Stimulated activated CD4-positive, alpha-beta T cell treated with anti-CD3 and anti-CD28 coated beads, Interleukin-4, amount 100 ng/mL, for 24 hours (primary cell): ENCODE measurements at places on chromosomes 13 and 19.

- DNase-seq, result no peak
Measured at GRCh38 chr13:111948281-111948680, 118.7 kb upstream of the SOX1 start.

GRCh38 chr19:45578861-45579260 is 5.7 kb downstream of the OPA3 start:
- no peak for DNase-seq

DNA sequence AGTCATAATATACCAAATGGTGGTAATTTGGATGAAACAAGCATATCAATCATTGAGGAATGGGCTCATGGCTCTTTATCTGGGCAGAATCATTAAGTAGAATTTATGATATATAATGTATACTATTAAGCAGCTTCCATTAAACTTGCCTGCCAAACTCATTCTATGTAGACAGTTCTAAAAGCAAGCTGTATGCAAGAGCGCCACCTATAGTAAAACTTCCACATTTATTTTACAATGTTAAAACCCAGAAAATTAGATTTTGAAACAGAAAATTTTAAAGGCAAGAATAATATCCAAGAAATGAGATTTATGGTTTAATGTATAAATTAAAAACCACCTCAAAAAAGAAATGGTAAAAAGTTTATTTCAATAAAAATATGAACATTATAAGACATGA is 161.5 kb downstream of the MZT1 start:
- DNase-seq, result no peak

DNA sequence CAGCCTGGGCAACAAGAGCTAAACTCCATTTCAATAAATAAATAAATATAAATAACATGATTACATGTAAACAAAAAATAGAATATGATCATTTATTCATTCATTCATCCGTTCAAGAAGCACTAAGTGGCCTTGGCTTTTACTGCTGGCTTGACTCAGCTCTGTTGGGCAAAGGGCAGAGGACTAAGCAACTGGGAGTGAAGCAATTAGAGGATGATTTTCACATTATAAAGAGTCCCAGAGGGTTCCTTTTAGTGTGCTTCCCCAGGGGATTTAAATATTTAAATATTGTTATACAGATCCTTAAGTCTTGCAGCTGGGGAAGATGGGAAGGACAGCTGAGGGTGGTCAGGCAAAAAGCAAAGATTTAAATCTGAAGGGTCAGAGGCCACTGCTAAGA is 34.9 kb upstream of the FLT1 start:
- no peak for DNase-seq

DNA sequence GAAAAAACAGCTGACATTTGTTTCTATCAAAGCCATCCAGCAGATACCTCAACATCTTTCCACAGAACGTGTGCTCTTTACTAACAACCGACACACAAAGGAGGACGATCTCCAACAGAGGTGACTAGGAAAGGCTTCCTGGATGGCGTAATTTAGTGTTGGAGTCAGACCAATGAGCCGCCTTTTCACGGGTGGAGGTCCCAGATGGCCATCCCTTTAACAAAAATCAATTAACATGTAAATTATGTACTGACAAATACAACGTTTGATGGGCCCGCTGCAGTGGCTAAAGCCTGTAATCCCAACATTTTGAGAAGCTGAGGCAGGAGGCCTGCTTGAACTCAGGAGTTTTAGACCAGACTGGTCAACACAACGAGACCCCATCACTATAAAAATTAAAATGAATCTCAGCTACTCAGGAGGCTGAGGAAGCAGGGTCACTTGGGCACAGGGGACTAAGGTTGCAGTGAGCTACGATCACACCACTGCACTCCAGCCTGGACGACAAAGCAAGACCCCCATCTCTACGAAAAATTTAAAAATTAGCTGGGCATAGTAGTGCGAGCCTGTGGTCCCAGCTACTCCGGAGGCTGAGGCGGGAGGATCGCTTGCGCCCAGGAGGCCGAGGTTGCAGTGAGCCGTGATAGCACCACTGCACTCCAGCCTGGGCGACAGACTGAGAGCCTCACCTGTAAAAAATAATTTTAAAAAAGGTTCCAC is 1.2 kb upstream of the DPY19L3 start:
- no peak for DNase-seq
